ENCODE measurements at places on chromosomes 7 and 10.

DNA sequence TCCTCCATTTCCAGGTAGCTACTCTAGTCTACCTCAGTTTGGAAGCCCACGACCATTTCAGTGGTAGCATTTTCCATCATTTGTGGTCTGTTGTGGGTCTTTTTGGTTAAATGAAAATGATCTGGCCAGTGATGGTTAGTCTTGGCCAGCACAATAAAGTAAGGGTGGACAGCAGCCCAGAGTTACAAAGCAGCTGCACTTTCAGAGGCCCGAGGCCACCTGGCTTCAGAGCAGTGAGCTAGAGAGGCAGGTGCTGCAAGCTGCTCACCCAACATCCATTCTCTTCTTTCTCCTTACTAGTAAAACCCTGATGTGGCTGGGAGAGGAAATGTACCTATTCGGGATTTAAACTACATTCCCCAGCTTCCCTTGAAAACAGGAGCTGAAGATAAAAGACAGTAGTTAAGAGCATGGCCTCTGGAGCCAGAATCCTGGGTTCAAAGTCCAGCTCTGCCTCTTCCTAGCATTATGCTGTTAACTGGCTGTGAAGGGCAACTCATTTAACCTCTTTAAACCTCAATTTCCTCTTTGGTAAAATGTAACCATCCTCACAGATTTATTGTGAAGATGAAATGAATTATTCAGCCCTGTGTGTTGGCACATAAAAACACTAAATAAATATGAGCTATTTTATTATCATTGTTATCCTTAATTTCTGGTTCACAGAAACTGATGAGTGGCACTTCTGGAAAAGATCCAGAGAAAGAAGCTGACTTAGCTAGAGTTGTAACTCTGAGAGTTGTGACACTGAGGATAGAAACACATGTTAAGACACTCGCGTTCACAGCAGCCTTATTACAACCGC, 517.4 kb downstream of the PARD3 start:
- peaks cover 13% of the 10 kb centered on the region for H3K27me3 ChIP-seq
- DNase-seq = no peak
- H3K36me3 ChIP-seq = no peaks in the 10 kb centered on the region
- no peak overlapping the region for H3K4me3 ChIP-seq

GRCh38 chr10:116686632-116687031, 55.7 kb downstream of the HSPA12A start:
- H3K36me3 ChIP-seq = no peaks in the 10 kb centered on the region
- peaks cover 32% of the 10 kb centered on the region for H3K27me3 ChIP-seq
- no peak overlapping the region for H3K27ac ChIP-seq

DNA sequence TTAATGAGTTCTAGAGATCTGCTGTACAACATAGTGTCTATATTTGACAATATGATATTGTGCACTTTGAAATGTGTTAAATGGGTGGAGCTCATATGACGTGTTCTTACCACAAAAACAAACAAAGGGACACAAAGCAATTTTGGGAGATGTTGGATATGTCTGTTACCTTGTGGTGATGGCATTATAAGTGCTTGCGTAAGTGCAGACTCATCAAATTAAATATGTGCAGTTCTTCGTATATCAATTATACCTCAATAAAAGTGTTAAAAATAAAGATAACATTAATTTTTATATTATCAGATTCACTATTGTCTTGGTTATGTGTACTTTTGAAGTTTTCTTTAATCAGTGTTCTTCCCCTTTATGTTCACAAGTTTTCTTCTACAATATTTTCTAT, 372.9 kb upstream of the COBL start:
- H3K4me1 ChIP-seq = no peaks in the 10 kb centered on the region
- no peak for DNase-seq
- no peak overlapping the region for H3K27ac ChIP-seq
- H3K4me3 ChIP-seq = no peak overlapping the region
- H3K36me3 ChIP-seq = no peaks in the 10 kb centered on the region
- no peaks in the 10 kb centered on the region for H3K27me3 ChIP-seq

- no peak for DNase-seq
- no peaks in the 10 kb centered on the region for H3K27me3 ChIP-seq
- H3K4me3 ChIP-seq = no peak overlapping the region
- peaks cover 1% of the 10 kb centered on the region for H3K4me1 ChIP-seq
- H3K27ac ChIP-seq = no peak overlapping the region
- no peaks in the 10 kb centered on the region for H3K36me3 ChIP-seq
Measured at GRCh38 chr10:260819-261429, 125.7 kb downstream of the ZMYND11 start.

DNA sequence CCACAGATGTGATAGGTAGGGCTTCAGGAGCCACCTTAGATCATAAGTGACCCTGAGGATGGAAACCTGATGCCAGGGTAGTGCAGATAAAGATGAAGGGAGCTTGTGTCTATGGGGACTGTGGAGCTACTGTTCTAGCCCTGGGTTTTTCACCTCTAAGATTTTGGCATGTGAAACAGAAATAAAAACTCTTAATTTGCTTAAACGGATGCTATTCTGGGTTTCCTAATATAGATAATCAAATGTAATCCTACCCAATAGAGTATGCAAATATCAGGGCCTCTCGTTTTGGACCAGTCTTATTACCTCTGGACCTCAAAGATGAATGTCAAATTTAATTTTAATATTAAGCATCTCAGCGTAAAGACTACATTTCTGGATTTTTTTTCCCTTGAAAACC, 49.3 kb downstream of the ABCB4 start:
- no peak overlapping the region for H3K4me3 ChIP-seq
- H3K36me3 ChIP-seq = no peaks in the 10 kb centered on the region
- H3K27ac ChIP-seq = no peak overlapping the region

DNA sequence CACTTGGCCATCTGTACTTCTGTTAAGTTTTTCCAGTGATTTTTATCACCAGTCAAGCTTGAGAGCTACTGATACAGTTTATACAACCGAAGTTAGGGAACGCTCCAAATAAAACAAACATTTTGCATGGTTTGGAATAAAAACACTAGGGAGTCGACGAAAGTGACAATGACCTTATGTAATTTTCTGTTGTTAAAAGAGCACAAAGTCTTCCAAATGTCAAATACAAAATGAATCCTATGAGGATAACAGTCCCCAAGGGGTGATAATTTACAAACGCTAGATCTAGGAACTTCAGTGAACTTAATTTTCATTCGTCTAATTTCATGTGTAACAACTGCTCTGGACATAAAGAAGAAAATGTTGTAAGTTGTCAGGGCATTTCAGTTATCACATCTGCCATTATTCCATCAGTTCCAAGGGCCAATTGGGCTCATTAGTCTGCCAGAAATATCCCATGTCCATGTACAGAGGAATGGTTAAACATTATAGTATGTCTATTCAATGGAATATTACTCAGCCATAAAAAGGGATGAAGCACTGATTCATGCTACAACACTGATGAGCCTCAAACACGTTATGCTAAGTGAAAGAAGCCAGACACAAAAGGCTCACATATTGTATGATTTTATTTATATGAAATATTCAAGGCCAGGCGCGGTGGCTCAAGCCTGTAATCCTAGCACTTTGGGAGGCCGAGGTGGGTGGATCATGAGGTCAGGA, 38.0 kb upstream of the CYTH3 start:
- H3K36me3 ChIP-seq = no peaks in the 10 kb centered on the region
- H3K4me3 ChIP-seq = no peak overlapping the region
- DNase-seq = no peak
- no peaks in the 10 kb centered on the region for H3K4me1 ChIP-seq
- H3K27ac ChIP-seq = no peak overlapping the region
- H3K27me3 ChIP-seq = no peaks in the 10 kb centered on the region

- no peak overlapping the region for H3K27ac ChIP-seq
- no peaks in the 10 kb centered on the region for H3K4me1 ChIP-seq
- DNase-seq = no peak
- peaks cover 28% of the 10 kb centered on the region for H3K27me3 ChIP-seq
- no peak overlapping the region for H3K4me3 ChIP-seq
Measured at GRCh38 chr10:2870654-2871053, 196.7 kb upstream of the PFKP start.

GRCh38 chr7:49624611-49625010, 148.8 kb upstream of the VWC2 start:
- no peak for DNase-seq
- no peak overlapping the region for H3K4me3 ChIP-seq
- no peaks in the 10 kb centered on the region for H3K4me1 ChIP-seq
- H3K27me3 ChIP-seq = no peaks in the 10 kb centered on the region
- H3K36me3 ChIP-seq = no peaks in the 10 kb centered on the region

- H3K27ac ChIP-seq = no peak overlapping the region
- H3K27me3 ChIP-seq = peaks cover 15% of the 10 kb centered on the region
Measured at GRCh38 chr10:101054351-101054750, 7.4 kb upstream of the KAZALD1 start.

DNA sequence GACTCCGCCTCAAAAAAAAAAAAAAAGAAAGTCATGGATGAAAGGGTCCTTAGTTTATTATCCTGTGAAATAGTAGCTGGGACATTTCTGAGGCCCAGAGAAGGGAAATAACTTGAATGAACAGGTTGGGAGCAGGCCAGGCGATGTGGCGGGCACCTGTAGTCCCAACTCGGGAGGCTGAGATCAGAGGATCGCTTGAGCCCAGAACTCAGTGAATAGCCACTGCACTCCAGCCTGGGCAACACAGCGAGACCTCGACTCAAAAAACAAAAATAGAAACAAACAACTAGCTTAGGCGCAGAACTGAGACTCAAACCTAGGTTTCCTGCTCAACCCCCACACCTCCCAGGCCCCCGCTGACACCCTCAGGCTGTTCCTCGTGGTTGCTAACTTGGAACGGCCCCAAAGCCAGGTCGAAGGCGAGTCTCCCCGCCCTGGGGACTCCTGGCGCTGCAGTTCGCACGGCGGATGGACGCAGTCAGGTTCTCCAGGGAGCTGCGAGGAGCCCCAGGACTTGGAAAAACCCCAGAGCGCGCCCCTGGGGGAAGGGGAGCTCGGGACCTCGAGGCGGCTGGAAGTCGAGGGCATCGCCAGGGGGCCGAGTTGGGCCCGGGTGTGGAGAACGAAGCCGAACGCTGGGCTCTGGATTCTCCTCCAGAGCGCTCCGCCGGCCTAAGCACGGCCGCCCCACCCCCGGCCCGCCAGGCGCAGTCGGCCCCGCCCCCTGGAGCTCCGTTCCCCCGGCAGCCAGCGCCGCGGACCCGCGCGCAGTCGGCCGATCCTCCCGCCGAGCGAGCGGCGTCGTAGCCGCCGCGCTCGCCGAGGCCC, at the start of gene STOX1:
STOX1 (plus strand) TSS at position 768 of the 828 bp plus-strand sequence. CDS start 93 bp downstream, outside the sequence.
- no peaks in the 10 kb centered on the region for H3K36me3 ChIP-seq
- DNase-seq = peak; percentile 70
- H3K27ac ChIP-seq = no peak within 1 kb of the TSS
- peaks cover 5% of the 10 kb centered on the region for H3K27me3 ChIP-seq
- peak within 1 kb of the TSS; percentile 67 for H3K4me3 ChIP-seq

DNA sequence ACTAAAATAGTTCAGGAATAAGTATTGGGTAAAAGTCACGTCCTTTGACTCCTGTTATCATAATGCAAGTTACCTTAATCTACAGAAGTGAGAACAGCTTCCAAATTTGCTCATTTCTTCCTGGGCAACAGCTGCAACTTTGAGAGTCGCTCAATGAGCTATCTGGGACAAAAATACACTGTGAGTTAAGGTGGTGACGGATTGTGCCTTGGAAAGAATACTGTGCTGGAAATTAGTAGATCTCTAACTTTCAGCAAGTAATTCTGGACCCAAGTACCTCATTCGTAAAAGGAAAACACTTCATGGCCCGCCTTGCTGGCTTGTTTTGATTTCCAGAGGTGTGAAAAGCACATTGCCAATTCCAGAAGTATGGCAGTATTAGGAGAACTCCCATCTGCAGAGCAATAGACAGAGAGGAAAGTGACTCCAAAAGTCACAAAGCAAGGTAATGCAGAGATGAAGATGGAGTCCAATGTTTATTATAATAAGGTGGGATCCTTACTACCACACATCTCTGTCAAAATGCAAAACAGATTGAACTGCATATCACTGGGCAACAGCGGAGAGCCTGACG, 626.0 kb downstream of the SORCS3 start:
- no peaks in the 10 kb centered on the region for H3K4me1 ChIP-seq
- H3K4me3 ChIP-seq = no peak overlapping the region
- H3K36me3 ChIP-seq = no peaks in the 10 kb centered on the region
- no peaks in the 10 kb centered on the region for H3K27me3 ChIP-seq
- H3K27ac ChIP-seq = no peak overlapping the region

DNA sequence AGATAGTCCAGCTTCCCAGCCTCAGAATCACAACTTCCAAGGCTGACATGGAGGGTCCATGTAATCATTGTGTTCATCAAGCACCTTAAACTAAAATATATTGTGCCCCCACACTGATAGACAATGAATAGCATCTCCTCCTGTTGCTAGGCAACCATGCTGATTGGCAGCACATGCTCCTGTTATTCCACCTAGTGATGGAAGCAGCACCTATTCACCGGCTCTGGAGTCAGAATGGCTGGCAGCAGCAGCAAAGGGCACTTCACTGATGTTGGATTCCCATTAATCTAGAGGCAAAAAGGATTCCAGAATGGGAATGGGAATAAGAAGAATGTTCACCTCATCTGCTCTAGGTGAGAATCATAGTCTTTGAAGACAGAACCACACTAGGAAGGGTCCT, 55.0 kb downstream of the RELN start:
- H3K4me1 ChIP-seq = no peaks in the 10 kb centered on the region
- no peak for DNase-seq
- H3K27ac ChIP-seq = no peak overlapping the region
- H3K4me3 ChIP-seq = no peak overlapping the region

DNA sequence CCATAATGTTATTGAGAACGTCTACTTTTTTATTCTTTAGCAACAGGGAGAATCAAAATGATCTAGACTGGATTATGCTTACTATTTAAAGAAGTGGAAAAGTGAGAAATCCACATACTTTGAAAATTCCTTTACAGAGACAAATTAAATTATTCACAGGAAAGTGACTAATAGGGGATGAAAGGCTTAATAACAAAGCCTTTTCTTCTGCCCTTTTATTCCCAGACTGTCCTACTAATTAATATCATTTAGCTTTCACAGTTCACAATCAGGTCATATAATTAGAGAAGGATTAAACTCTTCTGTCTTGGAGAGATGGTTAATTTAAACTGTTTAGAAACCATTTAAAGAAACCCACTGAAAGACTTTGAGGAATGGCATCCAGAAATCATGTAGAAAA, 58.8 kb downstream of the ARL4A start:
- H3K27ac ChIP-seq = no peak overlapping the region
- no peaks in the 10 kb centered on the region for H3K36me3 ChIP-seq
- no peak overlapping the region for H3K4me3 ChIP-seq
- peaks cover 2% of the 10 kb centered on the region for H3K27me3 ChIP-seq

Measured in activated CD4-positive, alpha-beta memory T cell treated with anti-CD3 and anti-CD28 coated beads for 36 hours (primary cell).